ENCODE measurements at places on chromosomes 12 and 14.

GRCh38 chr14:90198541-90199060, 57.8 kb upstream of the PSMC1 start:
- no peak for DNase-seq

DNA sequence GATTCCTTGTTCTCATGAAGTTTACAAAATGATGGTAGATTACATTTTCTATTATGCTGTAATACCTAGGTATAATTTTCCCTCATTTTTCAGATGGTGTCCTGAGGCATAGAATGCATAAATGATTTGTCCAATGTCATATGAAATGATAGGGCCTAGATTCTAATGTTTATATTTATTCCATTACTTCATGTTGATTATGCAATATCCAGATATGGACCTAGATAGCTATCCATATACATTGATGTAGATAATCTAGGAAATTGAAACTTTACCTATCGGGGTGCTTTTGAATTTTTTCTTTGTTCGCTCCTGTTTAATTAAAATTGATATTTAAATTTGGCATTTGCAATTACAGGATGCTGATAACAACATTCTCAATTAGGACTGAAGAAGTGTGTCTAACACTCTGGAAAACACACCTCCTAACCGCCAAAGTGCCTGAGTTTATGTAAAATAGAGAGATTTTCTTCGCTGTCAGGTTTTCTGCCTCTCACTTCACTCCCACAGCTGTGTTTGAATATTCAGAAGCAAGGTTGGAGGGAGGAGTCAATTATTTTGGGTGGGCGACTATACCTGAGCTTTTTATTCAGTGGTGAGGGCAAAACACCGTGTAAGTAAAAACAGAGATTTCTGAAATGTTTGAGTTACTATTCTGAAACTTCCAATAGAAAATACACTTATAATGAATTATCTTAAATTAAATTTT, 164.4 kb upstream of the ATP2B1 start:
- DNase-seq, result no peak

DNA sequence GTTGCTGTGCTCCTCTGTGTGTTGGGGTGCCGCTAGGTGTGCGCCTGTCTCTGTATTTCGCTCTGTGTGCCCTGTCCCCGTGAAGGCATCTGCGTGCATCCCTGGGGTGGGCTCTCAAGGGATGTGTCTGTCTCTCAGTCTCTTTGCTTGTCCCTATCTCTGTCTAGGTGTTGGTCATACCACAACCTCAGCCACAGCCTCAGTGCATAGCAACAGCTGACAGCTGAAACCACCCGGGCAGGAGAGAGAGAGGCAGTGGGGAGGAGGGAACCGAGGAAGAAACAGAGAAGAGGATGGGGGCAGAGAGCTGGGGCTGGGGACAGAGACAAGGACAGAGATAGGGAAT, 953 bp upstream of the NXPH4 start:
- no peak for DNase-seq

GRCh38 chr14:74438351-74438915, 12.4 kb upstream of the SYNDIG1L start:
- DNase-seq, result no peak

DNA sequence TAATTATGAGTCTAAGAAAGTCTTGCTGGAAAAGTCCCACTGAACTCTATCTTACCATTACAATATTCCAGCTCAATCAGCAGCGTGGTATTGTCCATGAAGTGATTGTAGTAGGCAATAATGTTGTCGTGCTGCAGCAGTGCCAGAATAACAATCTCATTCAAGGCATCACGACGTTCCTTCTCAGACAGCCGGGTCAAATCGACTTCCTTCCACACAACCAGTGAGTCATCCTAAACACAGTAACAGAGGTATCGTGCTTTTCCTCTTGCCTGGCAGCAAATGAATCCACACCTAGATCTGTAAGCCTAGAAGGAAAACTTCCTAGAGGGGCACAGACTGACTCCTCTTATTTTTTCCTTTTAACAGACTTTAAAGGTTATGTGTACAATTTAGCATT, 2.9 kb downstream of the NEK9 start:
- DNase-seq, result no peak

DNA sequence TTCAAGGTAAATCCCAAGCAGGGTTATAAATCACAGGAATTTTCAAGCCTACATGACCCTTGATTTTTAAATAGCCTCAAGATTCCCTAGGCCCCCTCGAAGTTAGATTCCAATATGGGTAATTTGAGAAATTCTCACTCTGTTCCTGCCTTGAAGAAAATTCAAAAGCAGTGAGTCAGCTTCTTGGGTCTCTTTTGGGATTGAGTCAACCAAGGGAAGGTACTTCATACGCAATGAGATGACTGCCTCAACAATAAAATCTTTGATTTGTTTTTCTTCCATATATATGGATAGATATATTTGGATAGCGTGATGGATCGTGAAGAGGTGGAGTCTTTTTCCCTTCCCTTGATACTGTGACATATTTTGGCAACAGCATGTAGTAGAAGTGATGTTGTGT, 180.4 kb upstream of the ATP2B1 start:
- no peak for DNase-seq

DNA sequence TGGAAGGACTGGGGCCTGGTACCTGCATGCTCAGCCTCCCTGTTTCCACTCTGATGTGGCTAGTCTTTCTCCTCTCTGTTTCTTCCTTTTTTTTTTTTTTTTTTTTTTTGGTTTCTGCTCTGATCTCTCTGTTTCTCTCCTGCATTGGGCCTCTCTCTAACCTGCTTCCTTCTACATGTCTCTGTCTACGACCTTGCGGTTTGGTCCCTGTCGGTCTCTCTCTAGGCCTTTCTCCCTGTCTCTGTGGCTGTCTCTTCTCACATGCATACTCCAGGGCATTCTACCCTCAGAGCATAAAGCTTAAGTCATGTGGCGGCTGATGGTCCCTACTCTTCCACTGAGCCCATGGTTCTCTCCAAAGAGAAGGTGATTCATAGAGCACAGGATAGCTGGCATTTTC, 1096.6 kb downstream of the BCL11B start:
- DNase-seq, result no peak

GRCh38 chr12:45879363-45879895, 110.9 kb downstream of the SCAF11 start:
- DNase-seq, result no peak

GRCh38 chr12:58906917-58907316, 13.4 kb downstream of the LRIG3 start:
- no peak for DNase-seq

All from NCI-H524 (cell line).